LHCN-M2 (cell line): ENCODE measurements at places on chromosomes 11 and 22. TPM values are rescaled to one million over a fixed set of nuclear protein-coding genes. Genes with fewer than 3 reads are reported as not detected.

DNA sequence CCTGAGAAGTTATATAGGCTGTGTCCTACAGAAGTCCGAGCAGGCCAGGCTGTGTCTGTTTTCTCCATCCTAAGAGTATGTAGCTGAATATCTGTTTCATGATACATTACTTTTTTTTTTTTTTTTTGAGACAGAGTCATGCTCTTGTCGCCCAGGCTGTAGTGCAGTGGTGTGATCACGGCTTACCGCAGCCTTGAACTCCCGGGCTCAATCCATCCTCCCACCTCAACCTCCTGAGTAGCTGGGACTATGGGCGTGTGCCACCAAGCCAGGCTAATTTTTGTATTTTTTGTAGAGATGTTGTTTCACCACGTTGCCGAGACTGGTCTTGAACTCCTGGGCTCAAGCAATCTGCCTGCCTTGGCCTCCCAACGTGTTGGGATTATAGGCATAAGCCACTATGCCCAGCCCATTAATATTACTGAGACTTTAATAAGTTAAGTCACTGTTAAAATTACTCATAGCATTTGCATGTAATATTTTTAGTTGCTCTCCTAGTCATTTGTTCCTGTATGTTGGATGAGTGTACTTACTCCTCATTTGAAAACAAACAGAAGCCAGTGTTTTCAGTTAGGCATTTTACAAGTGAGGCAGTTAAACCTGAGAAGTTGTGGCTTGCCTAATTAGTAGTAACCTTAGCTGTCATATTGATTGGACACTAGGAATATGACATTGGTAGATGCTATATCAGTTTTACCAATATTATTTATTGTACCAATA lies 26.1 kb downstream of the DRG1 start:
- peak; percentile 5 for DNase-seq

The OR51E2 gene
- not detected in 2 replicates for total RNA-seq

DNA sequence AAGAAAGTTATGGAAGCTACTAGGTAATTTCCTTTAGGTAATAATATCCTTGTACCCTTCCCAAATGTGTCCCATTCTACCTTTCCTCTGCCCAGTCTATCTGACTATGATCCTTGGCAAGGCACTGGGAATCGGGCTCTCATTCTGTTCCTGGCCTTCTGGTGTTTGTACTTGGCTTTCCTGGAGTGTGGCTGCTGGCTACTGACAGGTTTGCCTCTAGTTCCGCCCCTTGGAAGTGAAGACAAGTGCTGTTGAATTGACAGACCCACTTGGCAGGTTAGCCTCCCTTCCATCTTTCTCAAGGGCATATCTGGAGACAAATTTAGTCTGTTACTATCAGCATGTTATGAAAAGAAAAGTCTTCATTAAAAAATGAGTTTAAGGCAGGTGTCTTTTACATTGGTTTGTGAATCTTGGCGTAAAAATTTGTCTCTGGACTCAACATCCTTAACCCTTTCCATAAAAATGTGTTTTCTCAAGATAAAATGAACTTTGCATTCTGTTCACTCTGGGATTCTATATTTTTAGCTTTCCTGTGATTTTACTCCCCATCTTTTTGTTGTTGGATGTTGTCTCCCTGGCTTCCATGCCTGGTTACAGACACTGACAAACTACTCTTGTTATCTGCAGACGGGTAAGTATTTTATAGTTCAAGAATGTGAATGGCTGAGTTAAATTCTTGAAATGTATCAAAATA lies 287.4 kb upstream of the PDGFD start:
- no peak for DNase-seq

DNA sequence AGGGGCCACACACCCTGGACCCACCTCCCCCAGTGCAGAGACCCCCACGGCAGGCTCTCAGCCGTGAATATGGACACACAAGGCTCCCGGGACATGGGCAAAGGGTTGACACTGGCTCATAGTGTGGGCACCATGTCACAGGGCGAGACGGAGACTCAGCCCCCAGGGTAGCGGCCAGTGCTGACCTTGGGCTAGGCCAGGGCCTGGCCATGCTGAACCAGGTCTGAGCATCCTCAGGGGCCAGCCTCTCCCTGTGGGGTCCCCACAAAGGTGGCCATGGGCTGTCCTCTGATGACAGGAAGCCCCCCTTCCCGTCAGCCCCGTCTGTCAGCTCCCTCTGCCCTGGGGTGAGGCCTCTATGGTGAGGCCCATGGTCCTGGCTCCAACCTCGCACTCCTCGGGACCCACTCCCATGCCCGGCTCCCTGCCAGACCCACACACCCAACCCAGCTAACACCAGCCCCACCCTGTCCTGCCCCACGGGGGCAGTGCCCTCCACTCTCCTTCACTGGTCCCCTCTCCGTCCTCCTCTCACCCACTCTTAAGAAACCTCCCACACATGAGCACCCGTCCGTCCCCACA lies 19.0 kb upstream of the PRODH start:
- DNase-seq = no peak

GRCh38 chr11:46972343-46972742 lies 35.8 kb downstream of the CSTPP1 start:
- no peak for DNase-seq

- no peak for DNase-seq
Observed at GRCh38 chr11:111663820-111664219, 61.6 kb downstream of the SIK2 start.

DNA sequence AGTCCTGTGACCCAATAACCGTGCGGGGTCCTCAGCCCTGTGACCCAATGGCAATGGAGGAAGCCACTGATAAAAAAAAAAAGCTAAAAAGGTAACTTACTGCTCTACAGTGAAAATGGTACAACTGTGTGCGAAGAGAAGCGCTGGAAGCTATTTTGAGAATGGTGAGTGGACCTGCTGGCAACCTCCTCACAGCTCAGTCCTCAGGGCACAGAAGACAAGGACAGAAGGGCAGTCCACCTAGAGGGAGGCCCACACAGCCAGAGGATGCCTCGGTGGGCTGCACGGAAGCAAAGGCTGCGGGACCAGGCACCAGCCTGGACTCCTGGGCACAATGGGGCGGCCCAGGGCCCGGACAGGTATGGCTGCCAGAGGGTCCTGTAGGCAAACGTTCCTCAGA lies 35.6 kb downstream of the BRD1 start:
- DNase-seq = no peak

GRCh38 chr11:86688398-86689179 lies 16.2 kb upstream of the ME3 start:
- peak; percentile 66 for DNase-seq
